ENCODE measurements at places on chromosomes 5 and 9. TPM values are rescaled to one million over a fixed set of nuclear protein-coding genes. Genes with fewer than 3 reads are reported as not detected.

GRCh38 chr5:166373817-166374216, 1917.6 kb upstream of the WWC1 start:
- DNase-seq, result no peak

DNA sequence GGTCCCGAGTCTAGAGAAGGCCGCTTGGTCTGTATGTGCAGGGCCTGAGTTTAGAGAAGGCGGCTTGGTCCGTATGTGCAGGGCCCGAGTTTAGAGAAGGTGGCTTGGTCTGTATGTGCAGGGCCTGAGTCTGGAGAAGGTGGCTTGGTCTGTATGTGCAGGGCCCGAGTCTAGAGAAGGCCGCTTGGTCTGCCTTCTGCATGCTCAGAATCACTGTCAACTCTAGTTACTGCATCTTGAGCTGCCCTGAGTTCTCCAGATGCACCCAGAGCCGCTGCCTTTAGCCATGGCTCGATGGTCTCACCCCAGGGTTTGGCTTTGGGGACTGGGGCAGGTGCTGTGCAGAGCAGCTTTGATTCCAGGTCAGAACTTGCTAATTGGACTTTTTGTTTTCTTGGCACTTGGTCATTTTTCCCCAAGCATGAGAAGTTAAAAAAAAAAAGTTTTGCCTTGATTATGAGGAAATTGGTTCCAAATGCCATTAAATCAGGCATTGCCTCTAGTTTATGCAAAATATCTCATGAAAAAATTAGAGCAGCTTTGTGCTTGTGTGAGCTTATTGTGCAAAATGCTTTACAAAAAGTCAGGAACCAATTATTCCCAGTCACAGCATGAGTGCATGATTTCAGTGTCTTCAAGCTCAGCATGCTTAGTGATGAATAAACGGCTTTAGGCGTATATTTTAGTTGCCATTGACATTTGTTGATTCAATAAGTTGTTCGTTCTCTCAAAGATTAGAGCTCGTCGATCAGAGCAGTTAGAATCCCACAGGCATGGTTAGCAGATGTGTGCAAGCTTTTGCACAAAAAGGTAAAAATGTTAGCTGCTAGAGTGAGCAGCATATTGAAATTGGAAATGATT, 25.4 kb upstream of the EXOC3 start:
- DNase-seq, result no peak

- no peak for DNase-seq
Measured at GRCh38 chr9:87703636-87704276, 22.2 kb upstream of the CTSL start.

- no peak for DNase-seq
Measured at GRCh38 chr5:179601871-179602625, 21.4 kb downstream of the HNRNPH1 start.

Gene PTGES
- 50.8 TPM for total RNA-seq

Gene DNAJB5
- 28.6 TPM for total RNA-seq

Measured in umbilical cord (tissue), 2 donors.